ENCODE measurements at places on chromosomes 3 and 15.

- peak; percentile 46 for DNase-seq
These were observed at the start of gene HACD3 for GRCh38 chr15:65530318-65531111. Gene HACD3, plus strand, starts transcription at chr15:65530463. Its CDS starts 169 bp downstream, at chr15:65530632.

- no peak for DNase-seq
These were observed 34.0 kb downstream of the ARIH2 start for GRCh38 chr3:48952510-48953118.

DNA sequence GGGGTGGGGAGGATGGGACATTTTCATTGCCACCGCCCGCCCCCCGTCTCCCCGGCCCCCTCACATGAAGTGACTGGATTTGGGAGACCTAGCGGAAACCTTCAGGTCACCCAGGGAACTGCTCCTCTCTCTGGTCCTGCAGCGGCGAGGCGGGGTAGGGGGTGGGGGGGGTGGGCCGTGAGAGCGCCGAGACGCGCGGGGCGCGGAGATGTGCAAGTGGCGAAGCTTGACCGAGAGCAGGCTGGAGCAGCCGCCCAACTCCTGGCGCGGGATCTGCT lies 712 bp upstream of the MME start:
- no peak for DNase-seq

- DNase-seq: no peak
These were observed 9.1 kb upstream of the SNRPN start for GRCh38 chr15:24945711-24946110.

GRCh38 chr15:80636675-80637074 lies 58.4 kb upstream of the ABHD17C start:
- no peak for DNase-seq

- DNase-seq: no peak
These were observed 43.9 kb downstream of the P3H2 start for GRCh38 chr3:190076601-190077394.

- DNase-seq: no peak
These were observed 254.0 kb upstream of the GPR149 start for GRCh38 chr3:154684021-154684420.

GRCh38 chr3:197280156-197280555 lies 18.3 kb downstream of the DLG1 start:
- no peak for DNase-seq

DNA sequence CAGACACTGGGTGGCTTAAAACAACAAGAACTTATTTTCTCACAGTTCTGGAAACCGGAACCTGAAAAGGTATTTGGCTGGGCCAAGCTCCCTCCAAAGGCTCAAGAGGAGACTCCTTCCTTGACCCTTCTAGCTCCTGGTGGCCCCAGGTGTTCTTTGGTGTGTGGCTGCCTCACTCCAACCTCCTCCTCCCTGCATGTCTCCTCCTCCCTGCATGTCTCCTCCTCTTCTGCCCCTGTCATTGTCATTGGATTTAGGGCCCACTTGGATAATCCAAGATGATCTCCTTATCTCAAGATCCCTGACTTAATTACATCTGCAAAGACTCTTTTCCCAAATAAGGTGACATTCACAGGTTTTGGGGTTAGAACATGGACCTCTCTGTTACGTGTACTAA lies 69.8 kb upstream of the MFGE8 start:
- DNase-seq: no peak

DNA sequence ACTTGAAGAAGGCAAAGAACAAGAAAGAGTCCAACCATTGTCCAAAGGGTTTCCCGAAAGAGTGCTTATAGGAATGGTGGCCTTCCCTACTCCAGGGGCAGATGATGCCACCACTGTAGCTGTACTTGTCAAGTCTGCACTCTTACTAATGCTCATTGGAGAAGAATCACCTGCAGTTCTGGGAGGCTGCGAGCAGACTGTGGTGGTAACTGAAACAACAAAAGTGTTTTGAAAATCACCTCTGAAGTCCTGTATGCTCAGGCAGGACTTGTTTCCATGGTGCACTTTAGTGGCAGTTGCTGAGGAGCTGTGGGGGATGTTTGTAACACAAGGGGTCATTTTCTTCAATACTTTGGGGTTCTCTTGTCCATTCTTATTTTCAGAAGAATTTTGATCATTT lies 36.0 kb downstream of the USF3 start:
- DNase-seq: no peak

- no peak for DNase-seq
These were observed 37.6 kb upstream of the SLC22A13 start for GRCh38 chr3:38227989-38228388.

DNA sequence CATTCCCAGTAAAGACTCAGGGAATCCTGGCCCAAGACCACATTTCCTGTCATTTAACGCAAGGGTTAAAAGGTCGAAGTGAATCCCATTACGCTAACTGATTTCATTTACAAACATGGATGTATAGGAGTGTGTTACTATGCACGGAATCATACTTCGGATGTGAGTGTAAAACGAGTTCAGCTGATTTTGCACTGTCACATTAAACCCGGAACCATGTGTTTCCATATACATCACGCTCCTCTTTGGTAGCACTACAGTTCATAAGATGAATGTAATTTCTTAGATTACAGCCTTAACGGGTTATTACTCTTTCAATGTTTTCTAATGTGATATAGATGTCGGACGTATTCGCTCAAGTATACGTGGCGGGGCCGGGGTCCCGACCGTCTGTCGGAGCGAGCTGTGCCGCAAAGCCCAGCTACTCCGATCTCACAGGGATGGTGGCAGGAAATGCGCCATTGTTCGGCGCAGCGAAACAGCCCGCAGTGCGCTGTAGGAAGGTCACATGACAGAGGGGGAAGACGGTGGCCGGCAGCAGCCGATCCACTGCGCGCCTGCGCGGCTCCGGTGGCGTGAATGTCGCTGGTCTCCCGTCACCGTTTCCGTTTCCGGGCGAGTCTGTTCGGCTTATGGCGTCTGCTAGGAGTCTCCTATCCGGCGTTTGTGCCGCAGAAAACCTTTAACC lies 97.3 kb downstream of the NPAP1 start:
- peak; percentile 59 for DNase-seq

GRCh38 chr15:49134683-49135341 lies 20.6 kb downstream of the COPS2 start:
- DNase-seq: no peak

DNA sequence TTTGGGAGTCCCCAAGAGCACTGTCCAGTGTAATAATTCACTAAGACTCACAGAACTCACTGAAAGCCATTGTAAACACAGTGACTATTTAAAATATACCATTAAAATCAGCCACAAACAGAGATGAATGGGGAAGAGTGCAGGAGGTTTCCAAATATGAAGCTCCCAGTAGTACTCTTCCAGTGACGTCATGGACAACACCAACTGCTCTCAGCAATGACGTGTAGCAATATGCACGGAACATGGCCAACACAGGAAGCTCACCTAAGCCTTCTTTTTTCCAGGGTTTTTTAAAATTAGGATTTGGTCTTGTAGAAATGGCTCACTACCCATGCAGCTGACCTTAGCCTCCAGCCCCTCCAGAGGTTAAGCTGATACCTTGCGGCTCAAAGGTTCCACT lies 1224.1 kb upstream of the CADM2 start:
- DNase-seq: no peak

DNA sequence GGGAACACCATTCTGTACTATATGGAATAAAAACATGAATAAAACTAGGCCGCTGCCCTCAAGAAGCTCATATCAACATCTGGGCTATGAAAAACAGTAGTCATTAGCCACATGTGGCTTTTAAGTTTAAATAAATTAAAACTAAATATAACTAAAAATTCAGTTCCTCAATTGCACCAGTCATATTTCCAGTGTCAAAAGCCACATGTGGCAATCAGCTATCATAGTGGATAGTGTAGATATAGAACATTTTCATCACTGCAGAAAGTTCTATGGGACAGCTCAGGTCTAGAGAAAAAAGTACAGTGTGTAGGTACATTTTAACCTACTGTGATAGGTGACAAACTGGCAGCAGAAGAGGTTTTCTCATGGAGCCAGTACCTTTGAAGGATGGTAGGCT lies 261.4 kb downstream of the FOXP1 start:
- no peak for DNase-seq

DNA sequence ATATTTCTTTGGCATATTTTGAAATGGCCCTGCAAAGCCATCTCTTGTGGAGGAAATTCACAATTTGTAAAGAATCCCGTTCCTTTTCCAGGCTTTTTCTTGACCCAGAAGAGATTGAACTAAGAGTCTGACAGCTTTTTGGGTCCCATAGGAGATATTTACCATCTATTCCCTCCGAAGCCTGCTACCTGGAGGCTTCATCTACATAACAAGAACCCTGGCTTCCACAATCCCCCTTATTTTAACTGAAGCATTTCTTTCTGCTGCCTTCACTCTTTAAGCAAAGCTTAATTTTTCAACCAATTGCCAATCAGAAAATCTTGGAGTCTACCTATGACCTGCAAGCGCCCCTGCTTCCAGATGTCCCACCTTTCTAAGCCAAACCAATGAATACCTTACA lies 248.1 kb upstream of the GADL1 start:
- no peak for DNase-seq

- DNase-seq: no peak
These were observed 17.0 kb downstream of the FNDC3B start for GRCh38 chr3:172056416-172056815.

DNA sequence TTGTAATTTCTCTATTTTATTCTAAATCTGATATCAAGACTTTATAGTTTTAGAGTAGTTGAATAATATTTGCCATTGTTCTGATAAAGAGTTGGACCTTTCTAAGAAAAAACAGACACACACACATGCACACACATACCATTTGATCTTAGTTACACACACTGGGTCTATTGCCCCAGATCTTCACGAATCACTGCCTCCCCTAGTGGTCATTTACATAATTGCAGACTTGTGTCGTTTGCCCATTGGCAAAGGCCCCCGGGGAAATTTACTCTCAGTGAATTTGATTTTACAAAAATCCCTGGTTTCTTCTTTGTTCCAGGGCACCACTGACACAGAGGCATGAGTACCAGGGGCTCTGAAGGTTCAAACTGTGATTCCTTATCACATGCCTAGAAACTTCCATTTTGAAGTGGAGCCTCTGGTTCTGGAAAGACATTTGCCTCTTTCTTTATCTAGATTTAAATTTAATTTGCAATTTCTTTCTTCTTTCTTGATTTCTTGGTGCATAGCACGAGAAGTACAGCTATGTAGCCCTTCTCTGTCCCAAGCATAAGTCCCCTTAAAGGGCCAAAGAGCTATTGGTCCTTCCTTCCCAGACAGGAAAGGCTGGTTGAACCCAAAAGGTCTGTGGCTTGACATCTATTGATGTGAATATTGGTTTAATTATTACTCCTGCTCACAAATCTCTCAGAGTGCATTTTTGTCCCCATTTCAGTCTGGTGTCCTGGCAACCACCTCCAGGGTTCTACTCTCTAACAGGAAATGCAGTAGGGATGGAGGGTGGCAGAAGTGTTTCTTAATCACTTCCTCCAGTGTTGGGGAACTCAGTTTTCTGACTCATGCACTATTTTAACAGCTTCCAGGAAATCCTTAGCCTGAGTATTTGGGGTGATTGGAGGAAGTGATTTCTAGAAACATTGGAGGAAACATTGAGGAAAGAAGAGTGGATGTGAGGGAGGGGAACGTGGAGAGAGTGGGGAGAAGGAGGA lies 32.4 kb upstream of the SLC6A11 start:
- DNase-seq: no peak

DNA sequence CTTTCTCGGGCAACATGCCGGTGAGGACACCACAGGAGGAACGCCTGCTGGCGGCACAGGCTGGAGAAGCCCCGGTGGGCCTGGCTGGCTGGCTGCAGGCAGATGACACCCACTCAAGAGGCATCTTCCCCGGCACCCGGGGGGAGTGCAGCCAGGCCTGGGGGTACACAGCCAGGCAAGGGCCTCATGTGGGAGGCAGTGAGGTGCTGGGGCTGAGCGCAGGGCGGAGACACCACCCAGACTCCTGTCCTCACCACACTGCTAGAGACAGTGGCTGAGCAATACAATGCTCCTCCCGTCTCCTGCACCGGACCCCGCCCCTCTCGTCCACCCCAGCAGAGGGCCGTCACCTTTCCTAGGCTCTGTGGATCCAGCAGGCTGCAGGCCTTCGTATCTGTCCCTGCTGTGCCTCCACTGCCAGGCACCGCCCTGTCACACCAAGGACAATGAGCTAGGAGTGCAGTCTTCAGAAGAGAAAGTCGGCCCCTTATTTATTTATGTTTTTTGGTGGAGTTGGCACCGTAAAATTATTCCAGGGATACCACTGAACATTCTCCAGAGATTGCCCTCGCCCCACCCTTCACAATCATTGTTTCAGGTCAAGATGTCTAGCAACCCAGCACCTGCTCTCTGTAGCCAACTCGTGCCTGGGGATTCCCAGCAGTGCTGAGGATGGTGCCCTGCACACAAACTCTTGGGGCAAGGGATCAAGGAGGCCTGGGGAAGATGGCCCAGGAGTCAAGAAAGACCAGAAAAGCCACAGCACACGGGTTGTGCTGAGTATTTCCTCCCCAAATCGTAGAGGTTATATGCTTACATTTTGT lies 129.1 kb downstream of the ATP10A start:
- DNase-seq: no peak

DNA sequence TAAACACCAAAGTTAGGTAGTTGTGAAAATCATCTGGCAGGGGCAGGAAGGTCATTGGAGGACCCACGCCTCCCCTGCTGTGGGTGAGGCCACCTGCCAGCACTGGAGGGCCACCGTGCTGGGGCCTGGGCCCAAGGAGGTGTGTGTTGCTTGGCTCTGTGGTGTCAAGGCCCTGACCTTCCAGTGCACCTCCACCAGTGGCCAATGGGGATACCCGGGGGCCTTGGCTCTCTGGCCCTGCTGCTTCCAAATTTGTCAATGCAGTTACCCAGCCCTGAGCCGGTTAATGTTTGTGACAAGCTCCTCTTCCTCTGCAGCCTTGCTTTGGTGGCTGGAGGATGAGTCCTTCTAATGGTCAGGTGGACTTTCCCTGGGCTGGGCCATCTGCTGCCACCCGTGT lies 150.2 kb downstream of the KLF13 start:
- no peak for DNase-seq

Data from NCI-H2081 treated with DMSO at 0.1 percent for 48 hours (cell line).